BE2C (cell line): ENCODE measurements at places on chromosomes 11 and 22.

DNA sequence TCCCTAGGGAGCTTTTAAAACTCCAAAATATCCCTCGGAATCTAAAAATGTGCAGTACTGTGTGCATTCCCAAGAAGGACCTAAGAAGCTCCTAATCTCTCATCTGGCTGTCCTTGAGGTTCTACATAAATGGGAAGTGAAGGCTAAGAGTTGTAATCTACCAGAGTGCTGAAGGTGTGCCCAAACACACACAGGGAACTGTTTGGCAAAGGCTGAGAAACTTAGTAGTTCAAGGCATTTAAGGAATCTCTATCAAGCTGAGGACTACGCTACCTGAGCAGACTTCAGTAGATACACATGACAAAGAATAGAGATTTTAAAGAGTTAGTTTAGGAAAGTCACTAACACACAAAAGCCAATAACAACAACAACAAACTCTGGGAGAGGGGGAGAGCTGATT is 71.1 kb downstream of the TTC28 start:
- no peak for DNase-seq

GRCh38 chr22:31321421-31321820 is 24.7 kb downstream of the PATZ1 start:
- no peak for DNase-seq

GRCh38 chr11:101497291-101497690 is 86.5 kb downstream of the TRPC6 start:
- DNase-seq, result no peak

DNA sequence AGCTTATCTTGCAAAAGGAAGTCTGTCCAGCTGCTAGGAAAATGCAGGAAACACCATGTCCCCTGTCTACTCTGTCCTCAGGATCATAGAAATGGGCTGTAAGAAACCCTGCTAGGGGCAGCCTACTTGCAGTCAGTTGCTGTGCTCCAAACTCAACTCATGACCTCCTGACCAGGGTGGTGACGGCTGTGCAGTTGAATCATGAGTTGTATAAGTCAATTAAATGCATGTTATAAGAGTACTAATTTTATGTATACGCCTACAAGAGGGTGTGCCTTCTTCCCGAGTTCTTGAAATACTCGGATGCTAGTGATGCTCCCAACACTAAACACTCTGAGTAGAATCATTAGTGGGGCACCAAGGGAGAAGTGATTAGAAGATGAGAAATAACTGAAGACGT is 776.4 kb downstream of the OPCML start:
- no peak for DNase-seq

DNA sequence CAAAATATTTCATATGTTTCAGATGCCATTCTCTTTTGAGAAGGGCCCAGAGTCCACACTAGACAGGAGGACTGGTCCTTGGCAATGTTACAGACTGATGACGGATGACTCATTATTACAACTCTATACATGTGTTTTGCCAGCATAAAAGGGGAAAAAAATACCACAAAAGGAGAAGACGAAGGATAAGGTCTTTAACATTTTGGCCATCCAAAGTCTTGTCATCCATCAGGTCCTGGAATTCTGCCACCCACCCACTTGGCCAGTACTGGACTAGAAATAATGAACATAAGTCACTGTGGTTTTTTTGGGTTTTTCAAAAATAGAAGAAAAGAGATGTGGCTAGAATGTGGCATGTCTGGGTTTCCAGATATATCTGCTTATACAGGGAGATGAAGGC is 57.7 kb upstream of the BDNF start:
- DNase-seq, result no peak

DNA sequence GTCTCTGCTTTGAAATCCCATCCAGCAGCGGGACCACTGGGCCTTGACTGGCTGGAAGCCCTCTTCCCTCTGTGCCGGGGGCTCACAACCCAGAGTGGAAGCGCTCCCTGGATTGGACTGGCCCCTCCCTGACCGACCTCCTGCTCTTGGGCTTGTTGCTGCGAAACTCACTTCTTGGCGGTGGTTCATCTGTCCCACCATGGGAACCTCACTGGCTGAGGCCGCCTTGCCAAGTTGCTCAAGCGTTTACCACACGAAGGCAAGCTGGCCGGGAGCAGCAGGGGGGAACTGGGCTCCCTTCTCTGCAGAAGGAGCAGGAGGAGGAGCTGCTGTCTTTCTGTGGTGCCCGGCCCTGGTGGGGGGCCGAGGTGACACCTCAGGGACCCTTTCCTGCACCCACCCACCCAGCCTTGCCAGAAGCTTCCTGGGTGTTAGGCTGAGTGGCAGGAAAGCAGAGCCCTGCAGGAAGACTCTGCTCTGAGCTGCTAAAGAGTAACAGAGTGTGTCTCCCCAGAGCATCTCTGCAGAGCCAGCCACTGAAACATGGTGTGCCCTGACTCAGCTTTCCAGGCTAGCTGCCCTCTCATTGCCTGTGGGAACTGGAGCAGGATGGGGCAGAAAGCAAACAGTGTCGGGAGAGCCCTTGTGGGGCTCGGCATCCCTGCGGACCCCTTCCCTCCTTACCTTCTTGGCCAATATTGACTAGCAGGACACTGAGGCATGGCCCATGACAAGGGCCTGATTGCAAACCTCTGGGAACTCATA is 88.5 kb upstream of the ALX4 start:
- no peak for DNase-seq

GRCh38 chr11:11848891-11849746 is 7.3 kb downstream of the USP47 start:
- peak; percentile 58 for DNase-seq

- no peak for DNase-seq
Observed at GRCh38 chr11:57181678-57182305, at the start of gene LRRC55. LRRC55 (plus strand) TSS chr11:57181953; CDS start chr11:57182023, 70 bp downstream.

DNA sequence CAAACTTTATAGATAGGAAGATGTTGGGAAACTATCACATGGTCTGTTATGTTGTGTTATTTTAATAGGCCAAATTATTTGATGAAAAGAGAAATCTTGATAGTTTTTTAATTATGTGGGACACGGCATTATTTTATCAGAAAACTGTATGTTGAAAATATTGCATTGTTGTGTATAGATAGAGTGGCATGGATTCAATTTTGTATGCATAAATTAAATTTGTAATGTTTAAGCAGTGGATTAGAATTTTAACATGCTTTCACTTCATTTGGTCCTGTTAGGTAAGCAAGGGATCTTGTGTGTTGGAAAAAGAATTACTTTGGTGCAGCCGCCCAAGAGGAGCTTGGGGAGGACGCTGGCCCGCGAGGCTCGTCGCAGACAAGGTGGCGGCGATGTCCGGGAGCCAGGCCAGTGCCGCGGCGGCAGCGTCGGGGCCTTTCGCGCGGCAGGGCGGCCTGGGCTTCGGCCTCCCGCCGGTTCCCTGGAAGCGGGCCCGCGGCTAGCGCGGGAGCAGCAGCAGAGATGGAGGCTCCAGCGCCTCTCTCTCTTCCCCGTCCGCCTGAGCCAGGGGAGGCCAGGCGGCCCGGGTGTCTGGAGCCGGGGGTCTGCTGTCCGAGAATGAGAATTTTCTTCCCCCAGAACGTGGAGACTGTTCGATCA is 82.7 kb downstream of the GGT1 start:
- DNase-seq, result peak; percentile 55

DNA sequence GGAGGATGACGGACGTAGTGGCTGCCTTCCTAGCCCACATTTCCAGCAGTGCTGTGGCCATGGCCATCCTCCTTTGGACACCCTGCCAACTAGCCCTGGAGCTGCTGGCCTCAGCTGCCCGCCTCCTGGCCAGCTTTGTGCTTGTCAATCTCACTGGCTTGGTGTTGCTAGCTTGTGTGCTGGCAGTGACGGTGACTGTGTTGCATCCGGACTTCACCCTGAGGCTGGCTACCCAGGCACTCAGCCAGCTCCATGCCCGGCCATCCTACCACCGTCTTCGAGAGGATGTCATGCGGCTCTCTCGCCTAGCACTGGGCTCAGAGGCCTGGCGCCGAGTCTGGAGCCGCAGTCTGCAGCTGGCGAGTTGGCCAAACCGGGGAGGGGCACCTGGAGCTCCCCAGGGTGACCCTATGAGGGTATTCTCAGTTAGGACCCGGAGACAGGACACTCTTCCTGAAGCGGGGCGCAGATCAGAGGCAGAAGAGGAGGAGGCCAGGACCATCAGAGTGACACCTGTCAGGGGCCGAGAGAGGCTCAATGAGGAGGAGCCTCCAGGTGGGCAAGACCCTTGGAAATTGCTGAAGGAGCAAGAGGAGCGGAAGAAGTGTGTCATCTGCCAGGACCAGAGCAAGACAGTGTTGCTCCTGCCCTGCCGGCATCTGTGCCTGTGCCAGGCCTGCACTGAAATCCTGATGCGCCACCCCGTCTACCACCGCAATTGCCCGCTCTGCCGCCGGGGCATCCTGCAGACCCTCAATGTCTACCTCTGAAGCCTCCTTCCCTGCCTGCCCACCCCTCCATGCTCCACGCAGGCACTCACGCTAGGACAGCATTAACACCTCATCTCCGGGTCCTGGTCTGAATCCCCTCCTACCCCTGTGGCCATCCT is 1.6 kb downstream of the RNF26 start:
- no peak for DNase-seq

GRCh38 chr11:126919147-126919823 is 81.3 kb downstream of the KIRREL3 start:
- no peak for DNase-seq

GRCh38 chr11:44858796-44859527 is 91.7 kb downstream of the TP53I11 start:
- DNase-seq, result no peak

- DNase-seq, result no peak
Observed at GRCh38 chr22:22031183-22031945, 48.8 kb upstream of the TOP3B start.

GRCh38 chr11:72317982-72318381 is 74.0 kb upstream of the PHOX2A start:
- DNase-seq, result no peak

GRCh38 chr11:117702946-117703598 is 93.9 kb downstream of the DSCAML1 start:
- no peak for DNase-seq

- peak; percentile 13 for DNase-seq
Observed at GRCh38 chr11:96307776-96308140, 35.2 kb downstream of the MAML2 start.

DNA sequence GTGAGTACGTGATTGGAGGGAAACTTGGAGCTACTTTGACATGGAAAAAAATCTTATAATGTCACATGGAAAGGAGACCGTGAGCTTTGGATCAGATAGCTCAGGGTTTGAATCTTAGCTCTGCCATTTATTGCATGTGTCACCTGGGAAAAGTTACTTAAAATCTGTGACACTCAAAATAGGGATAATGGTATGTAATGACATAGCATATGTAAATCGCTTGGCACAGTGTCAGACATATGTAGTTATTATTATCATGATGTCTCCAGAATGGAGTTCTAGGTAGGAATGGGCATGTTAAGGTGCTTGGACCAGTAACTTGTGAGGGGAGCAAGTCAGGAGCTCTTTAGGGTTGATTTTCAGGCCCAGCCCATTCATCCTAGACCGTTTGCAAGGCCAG is 75.8 kb downstream of the GRIK4 start:
- no peak for DNase-seq

- DNase-seq, result no peak
Observed at GRCh38 chr11:126704096-126704495, 296.5 kb downstream of the KIRREL3 start.

DNA sequence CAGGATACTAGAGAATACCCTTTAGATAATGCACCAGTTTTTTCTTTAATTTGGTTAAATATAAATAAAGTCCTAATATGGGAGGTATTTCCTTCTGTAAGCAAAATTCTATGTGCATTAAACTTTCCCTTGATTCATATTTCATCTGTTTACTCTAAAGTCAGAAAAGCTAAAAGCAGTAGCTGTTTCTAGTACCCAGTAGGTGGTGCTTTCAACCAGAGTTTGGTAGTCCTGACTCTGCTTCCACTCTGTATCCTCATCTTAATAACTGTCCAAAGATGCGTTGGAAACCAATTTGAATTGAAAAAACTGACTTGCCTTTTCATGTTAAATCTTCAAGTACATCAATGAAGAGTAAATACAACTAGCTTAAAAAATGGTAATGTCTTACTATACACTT is 1065.2 kb downstream of the JRKL start:
- DNase-seq, result no peak

DNA sequence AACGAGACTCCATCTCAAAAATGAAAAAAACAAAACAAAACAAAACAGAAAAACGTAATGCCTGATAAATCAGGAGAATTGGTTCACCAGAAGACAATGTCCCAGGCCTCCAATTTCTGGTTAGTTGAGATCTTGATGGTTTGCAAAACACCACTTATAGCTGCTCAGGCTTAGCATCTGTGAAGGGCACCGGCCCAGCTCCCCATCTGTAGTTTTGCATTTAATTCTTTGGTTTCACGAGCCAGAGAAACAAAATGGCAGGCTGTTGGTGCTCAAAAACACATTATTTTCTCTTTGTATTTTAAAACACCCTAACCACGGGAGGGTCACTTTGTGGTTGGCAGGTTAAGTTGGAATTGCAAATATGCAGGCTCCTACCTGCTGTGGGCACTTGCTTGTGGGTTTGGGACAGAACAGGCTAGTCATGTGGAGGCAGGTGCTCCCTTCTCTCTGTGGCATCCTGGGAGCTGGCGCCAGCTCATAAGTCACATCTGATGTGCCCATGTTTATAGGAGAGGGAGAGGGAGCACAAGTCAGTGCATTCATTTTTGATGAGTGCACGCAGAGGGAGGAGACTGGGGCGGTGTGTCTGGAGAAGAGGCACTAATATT is 145.9 kb downstream of the CEP164 start:
- DNase-seq, result no peak

DNA sequence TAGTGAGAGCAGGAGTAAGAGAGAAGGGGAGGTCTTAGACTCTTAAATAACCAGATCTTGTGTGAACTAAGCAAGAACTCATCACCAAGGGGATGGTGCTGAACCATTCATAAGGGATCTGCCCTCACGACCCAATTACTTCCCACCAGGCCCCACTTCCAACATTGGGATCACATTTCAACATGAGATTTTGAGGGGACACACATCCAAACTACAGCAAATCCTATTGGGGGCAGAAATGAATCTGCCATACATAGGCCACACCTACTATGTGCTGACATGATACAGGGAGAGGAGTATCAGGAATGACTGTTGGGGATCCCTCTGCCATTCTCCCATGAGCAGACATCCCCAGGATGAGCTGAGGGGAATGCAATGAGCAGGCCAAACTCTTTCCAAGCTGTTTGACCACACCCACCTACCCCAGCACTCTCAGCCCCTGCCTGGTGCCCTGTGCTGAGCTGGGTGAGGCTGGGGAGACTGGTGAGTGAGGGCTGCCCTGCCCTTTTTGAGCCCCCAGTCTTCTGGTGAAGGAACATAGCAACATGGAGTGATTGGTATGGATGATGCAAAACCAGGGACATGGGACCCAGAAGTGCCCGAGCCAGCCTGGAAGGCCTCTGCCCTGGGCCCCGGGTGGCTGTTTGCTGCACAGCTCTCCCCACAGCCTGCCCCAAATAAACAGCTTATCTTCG is 1.2 kb upstream of the GTSE1 start:
- no peak for DNase-seq
